ENCODE measurements at places on chromosomes 7 and 10.

DNA sequence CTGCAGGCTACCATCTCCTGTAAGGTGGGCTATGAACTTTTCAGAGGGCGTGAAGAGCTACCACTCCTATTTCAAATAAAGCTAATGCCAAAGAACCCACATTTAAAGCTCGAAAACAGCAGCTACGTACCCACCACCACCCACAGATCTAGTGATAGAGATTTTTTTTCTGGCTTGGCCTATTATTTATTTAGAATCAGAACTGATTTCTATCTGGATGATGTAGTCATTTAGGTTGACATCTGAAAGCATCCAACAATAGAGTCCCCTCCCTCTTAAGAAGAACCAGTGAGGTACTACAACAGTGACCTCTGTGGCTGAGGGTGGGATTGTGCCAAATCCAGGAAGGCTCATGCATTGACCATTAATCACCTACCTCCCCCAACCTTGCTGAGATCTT lies 113.8 kb upstream of the ADO start:
- DNase-seq: no peak

GRCh38 chr10:25078658-25079431 lies 62.4 kb downstream of the THNSL1 start:
- no peak for DNase-seq

DNA sequence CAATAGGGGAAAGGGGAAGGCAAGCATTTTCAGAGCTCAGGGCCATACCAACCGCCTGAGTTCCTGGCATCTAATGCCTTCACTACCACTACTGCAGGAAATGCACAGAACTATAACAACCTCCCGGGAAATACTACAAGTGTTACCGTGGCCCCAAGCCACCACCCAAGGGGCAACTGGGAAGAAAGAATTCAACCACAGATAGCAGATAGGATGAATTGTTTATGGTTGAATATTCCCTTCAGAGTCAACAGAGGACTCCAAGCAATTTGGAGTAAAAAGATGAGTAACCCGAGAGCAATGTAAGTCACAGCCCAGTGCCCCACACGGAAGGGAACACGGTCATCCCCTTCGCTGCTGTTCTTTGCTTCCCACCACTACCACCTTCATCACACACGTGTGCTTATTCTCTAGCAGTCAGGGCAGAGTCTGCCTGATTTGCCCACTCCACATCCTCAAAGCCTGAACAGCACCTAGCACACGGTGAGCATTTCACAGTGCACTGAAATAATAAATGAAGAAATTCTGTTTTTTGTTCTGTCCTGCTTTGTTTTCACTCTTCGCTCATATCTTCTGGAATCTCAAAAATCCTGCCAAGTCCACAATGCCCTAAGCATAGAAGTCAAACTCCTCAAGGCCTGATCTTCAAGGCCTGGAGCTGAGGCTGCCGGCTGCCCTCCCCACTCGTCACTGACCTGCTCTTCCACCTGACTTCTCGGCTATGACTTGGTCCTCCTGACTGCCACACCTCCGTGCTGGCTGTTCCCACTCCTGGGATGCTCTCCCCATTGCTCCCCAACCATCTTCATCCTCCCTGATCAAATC lies 221.1 kb downstream of the KCNMA1 start:
- DNase-seq: peak; percentile 64

GRCh38 chr10:122089311-122090017 lies 100.5 kb downstream of the TACC2 start:
- DNase-seq: no peak

GRCh38 chr7:39252916-39253315 lies 275.2 kb downstream of the POU6F2 start:
- DNase-seq: no peak

- DNase-seq: no peak
Observed at GRCh38 chr10:95655571-95656290, 780 bp downstream of the ALDH18A1 start.

GRCh38 chr7:6505685-6506559 lies 45.3 kb downstream of the GRID2IP start:
- no peak for DNase-seq

Measured in Panc1 (cell line).